NCI-H510A treated with DMSO at 0.1 percent for 48 hours (cell line): ENCODE measurements at places on chromosomes 3 and 15.

GRCh38 chr3:11616551-11616950, 27.2 kb downstream of the VGLL4 start:
- DNase-seq, result no peak

DNA sequence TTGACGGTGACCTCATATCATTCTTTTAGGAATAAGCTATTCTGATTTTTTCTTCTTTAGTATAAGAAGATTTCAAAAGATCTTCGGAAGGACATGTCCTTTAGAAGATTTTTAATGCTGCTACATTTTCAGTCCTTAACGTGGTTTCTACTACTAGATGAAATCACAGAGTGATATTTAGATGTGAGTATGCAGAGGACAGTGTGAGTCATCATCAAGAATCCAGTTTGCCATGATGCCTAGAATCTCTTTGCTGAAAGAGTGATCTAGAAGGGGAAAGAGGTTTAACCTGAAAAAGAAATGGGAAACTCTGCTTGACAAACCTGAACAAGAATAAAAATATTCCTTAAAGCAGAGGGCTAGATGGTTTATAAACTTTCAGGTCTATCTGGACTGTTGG, 43.2 kb downstream of the SLC7A14 start:
- DNase-seq, result no peak

GRCh38 chr15:68228971-68229385, 550 bp downstream of the CLN6 start:
- DNase-seq, result no peak

DNA sequence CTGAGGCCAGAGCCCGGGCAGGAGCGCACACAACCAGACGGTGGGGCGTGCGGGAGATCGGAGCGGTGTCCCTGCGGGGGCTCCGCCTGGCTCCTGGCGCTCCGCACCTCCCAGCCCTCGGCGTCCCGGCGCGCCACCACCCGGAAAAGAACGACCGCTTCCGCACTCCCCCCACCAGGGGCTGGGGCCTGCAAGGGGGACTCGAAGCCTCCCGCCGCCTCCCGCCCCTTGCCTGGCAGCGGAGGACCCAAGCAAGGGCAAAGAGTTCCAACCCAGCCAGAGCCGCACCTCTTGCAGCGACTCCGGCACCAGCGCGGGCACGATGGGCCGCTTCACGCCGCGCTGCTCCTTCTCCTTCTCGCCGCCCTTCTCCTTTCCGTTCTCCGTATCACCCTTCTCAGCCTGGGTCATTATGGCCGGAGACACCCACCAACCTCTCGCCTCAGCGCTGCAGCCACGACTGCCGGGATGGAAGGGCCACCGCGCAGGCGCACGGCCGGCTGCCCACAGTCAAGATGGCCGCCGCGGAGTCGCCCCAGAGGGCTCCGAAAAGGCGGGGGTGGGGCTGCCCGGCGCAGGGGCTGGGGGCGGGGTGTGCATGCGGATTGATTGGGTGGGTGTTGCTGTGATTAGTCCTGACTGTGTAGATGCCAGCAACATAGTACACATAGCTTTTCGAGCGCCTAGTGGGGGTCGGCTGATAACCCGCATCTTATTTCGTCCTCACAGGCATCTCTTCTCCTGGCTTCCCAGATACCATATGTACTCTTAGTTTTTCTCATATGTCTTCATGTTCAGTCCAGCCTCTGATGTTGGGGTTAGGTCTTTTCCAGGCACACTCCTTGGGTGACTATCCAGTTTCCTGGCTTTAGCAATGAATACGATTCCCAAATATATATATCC, at the start of gene ACTR8:
ACTR8 (minus strand) TSS at position 462 of the 903 bp plus-strand sequence; CDS start at position 411, 51 bp downstream.
- DNase-seq, result peak; percentile 61

- DNase-seq, result peak; percentile 15
Measured at GRCh38 chr3:71636482-71636881, 53.0 kb upstream of the FOXP1 start.

DNA sequence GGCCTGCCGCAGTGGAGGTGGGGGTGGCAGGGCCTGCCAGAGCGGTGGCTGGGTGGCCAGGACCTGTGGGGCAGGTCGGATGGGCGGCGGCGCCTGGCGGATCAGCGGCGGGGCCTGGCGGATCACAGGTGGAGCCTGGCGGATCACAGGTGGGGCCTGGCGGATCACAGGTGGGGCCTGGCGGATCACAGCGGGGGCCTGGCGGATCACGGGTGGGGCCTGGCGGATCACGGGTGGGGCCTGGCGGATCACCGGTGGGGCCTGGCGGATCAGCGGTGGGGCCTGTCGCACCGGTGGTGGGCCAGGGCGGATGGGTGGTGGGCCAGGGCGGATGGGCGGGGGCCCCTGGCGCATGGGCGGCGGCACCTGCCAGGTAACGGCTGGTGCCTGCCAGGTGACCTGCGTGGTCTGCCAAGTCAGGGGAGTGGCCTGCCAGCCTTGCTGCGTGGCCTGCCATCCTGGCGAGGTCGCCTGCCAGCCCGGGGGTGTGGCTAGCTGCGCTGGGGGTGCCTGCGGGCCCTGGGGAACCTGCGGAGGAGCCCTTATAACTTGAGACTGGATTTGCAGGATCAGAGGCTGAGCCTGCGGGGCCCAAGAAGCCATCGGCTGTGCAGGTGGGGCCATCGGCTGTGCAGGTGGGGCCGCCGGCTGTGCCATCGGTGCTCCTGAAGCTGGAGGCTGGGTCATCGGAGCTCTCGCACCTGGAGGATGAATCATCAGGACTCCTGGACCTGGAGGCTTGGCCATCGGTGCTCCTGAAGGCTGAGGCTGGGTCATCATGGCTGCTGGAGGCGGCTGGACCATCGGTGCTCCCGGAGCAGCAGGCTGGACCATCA, 1.3 kb downstream of the MAGEL2 start:
- no peak for DNase-seq

GRCh38 chr3:65560133-65560532, 478.6 kb downstream of the MAGI1 start:
- DNase-seq, result no peak

DNA sequence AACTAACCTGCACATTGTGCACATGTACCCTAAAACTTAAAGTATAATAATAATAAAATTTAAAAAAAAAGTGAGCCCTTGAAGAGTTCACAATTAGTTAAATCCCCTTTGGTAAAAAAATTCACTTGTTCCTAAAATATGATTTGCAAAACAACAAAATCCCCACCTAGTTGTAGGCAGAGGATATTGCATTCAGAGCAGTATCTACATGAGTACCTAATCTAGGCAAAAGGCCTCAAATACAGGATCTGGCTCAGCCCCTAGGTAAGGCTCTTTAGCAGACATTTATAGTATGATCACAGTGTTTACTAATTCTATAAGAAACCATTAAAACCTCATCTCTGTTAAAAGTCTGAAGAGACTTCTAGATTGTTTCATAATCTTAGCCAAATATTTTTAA, 89.3 kb upstream of the CCDC80 start:
- no peak for DNase-seq

DNA sequence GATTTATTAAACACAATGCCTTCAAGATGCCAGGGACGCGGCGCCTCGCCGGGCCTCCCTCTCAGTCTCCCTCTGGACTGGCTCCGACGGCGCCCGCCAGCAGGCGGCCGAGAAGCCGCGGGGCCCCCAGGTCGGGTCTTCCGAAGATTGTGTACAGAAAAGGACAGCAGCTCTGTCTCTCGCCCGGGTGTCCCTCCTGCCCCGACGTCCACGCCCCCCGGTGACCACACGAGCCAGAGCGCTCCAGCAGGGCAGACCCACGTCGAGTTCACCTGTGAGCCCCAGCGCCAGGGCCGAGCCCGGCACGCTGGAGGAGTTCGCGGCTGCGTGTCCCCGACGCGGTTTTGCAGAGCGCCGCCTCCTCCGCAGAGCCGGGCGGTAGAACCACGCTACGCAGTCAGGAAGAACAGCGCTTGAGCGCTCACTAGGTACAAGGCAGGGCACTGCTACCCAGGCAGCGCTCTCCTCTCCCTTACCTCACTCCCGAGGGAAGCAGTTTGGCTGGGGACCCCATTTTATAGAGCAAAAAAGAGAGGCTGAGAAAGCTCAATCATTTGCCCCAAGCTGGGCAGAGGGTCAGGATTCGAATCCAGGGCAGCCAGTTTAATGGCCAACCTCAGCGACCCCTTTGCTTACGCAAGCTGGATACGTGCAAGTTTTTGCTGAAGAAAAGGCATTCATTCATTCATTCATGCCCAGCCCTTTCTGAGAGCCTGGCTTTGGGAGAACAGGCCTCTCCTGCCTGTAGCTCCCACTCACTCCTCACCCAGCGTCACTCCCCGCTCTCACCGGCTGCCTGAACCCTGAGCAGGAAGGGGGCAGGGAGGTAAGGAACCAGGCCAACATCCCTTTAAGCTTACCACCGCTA, 3.0 kb upstream of the TLE3 start:
- DNase-seq, result peak; percentile 28

DNA sequence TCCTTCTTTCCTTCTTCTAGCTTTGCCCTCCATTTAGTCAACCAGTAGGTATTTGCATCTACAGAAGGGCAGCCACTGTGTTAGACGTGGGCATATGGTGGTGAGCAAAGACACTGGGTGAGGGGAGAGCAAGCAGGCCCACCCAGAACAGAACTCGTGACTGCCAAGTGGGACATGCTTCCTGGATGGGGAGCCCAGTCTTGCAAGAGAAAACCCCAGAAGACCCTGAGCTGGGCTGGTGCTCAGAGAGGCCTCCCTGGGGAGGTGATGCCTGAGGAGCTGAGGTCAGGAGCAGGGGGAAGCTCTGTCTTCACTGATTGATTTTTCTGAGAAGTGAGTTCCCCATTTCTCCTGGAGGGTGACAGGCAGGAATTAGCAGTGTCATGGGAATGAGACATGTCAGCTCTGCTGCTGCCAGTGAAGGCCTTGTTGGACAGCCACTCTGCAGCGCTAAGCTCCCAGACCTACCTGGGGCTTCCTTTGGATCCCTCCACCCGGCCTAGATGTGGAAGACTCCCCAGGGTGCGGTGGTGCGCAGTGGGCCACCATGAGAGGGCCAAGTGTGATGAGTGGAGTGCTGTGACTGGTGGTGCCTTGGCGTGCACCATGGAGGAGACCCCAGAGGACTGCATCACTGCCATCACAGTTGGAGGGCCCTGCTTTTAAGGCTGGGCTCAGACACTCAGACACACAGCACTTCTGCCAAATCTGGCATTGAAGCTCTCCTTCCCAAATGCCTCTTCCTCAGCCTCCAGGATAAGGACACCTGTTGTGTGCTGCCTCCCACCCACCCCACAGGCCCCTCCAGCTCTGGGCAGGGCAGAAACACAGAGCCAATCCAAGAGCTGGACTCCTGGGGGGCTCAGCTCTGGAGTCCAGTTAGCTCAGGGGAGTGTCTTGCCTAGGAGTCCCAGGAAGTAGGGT, 40.0 kb upstream of the TOPBP1 start:
- DNase-seq, result no peak

DNA sequence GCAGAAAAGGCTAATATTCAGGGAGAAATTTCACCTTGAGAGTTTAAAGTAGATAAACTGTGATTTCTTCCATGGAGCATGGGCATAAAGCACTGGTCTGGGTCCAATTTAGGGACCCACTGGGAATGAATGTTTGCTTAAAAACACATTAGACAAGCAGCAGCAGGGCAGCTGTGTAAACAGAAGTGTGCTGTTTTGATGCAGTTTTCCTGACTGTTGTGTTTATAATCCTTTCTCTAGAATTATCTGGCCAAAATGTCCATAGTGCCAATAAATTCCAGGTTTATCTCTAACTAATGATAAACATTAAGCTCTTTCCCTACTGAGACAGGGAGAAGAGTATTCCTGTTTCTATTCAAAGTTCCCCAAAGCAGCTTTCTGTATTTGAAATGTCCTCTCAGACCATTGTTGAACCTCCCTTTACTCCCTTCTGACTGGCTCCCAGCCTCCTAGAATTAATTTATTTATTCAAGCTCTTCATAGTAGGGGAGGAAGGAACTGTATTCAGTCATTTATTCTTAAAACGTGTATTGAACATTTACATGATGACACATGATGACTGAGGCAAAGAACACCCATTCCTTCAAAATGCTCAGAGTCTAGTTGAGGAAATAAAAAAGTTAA, 7.0 kb upstream of the TM4SF18 start:
- DNase-seq, result peak; percentile 77

- DNase-seq, result no peak
Measured at GRCh38 chr3:188362405-188362831, 208.5 kb downstream of the LPP start.

- DNase-seq, result no peak
Measured at GRCh38 chr3:111547631-111548030, 5.6 kb downstream of the CD96 start.

- DNase-seq, result no peak
Measured at GRCh38 chr3:147215660-147216059, 190.7 kb downstream of the ZIC4 start.

DNA sequence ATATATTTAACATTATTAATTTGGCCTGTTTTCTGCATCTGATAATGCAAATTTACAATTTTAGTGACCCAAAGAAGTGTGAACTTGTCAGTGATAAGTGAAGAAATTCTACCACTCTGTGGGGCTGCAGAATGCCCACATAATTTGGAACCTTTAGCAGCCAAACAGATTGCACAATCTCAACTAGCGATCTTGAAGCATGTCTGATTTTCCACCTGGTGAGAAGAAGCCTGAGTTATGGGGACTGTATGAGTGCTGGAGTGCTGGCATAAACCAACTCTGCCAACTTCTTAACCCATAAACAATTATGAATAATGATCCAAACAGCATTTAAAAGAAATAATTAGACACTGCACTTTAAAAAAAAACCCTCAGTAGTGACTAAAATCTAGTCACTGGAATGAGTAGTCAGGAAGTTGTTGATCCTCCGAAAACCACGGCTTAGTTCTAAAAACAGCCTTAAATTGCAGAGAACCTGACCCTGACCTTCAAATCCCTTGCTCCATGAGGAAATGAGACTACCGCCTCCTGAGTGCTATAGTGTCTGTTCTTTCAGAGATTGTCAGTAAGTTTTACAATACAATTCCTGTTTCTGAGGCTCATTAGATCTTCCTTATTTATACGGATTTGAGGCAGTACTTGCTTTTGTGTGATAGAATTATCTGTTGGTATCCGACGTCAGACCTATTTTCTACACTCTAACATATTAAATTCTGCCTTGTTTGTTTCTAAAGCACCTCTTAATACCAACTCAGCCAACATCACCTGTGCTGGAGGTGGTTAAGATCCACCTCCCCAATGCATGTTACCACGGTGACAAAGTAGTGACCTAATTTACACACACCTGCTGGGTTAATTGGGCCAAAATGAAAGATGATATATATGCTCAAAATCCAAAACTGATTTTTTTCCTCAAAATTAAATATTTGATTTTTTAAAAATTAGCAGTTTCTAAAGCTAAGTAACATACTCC, 267.7 kb downstream of the ZBTB20 start:
- DNase-seq, result peak; percentile 20

- DNase-seq, result no peak
Measured at GRCh38 chr3:38283810-38284755, 2.0 kb downstream of the SLC22A14 start.

GRCh38 chr3:51891242-51892039, 11.7 kb downstream of the IQCF1 start:
- DNase-seq, result no peak

GRCh38 chr3:49019941-49020329, 1.6 kb upstream of the DALRD3 start:
- no peak for DNase-seq

GRCh38 chr3:43206632-43207031, 79.7 kb upstream of the SNRK start:
- DNase-seq, result no peak
